ENCODE measurements at places on chromosomes 11 and 22.

DNA sequence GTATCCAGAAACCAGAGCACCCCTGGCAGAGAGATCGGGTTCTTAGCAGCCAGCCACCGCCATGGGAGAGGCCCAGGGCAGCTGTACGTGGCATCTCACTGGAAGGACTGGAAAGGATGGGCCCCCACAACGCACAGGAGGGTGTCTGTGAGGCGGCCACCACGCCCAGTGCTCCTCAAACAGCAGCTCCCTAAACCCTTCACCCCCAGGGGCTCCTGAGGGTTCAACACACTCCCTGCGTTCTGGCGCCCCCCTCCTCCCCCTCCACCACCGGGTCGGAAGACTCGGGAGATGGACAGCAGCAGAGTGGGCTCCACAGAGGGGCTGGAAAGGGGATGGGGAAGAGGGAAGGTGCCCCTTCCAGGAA lies 1.1 kb downstream of the MAPK12 start:
- DNase-seq = no peak

- DNase-seq = no peak
Observed at GRCh38 chr22:35928285-35928798, 100.3 kb downstream of the RBFOX2 start.

- DNase-seq = no peak
Observed at GRCh38 chr11:64763526-64764039, 3.8 kb upstream of the PYGM start.

DNA sequence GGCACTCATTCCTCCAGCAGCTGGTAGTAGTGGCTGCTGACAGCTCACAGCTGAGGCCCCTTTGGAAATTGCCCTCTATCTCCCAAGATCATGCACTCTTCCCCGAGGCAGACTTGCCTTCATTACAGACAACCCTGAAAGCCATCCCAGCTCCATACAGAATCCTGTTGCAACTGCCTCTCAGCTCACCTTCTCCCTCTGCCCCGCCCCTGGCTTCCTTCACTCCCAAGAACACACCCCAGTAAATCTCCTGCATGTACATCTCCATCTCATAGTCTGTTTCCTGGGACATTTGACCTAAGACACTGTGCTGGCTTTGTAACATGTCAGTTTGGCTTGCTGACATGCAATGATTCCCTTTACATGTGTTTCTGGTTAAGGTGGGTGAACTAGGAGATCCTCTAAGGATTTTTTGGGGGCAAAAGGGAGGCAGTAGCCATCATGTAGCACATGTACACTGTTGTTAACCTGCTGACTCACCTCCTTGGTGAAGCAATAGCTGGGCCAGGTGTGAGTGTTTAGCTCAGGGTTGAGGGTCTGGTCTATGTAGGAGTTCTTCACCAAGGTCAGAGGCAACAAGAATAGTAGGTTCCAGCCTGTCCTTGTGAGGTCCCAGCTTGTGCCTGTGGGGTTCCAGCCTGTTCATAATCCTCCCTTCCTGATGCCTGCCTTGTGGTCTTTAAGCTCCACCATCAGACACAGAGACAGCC lies 179.6 kb downstream of the CSNK2A3 start:
- DNase-seq = no peak

- no peak for DNase-seq
Observed at GRCh38 chr11:7449841-7450214, 35.5 kb upstream of the OLFML1 start.

DNA sequence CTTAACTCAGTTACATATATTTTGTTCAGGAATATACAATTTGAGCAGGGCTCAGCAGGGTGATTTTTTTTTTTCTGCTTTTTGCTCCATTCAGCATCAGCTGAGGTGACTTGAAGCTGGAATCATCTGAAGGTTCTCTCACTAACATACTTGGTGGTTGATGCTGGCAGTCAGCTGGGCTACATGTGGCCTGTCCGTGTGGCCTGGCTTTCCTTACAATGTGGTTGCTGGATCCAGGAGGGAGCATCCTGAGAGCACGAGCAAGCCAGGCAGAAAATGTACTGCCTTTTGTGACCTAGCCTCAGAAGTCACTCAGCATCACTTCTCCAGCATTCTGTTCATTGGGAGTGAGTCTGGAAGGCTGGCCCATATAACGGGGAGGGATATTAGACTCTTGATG lies 151.6 kb upstream of the E2F8 start:
- DNase-seq = no peak

DNA sequence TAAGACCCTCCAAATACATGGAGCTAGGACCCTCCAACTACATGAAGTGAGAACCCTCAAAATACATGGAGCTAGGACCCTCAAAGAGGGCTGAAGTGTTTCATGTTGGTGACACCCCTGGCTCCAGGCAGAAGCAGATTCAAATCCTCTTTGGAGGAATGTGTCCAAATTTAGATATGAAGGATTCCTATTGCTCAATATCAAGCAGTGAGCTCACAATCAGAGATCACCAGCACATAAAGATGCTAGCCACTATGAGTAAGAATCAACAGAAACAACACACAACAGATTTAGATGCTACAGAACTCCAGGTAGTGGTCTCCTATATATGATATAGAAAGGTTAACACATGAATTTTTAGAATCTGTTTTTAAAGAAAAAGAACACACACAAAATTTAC lies 11.2 kb upstream of the RAB3IL1 start:
- DNase-seq = no peak

DNA sequence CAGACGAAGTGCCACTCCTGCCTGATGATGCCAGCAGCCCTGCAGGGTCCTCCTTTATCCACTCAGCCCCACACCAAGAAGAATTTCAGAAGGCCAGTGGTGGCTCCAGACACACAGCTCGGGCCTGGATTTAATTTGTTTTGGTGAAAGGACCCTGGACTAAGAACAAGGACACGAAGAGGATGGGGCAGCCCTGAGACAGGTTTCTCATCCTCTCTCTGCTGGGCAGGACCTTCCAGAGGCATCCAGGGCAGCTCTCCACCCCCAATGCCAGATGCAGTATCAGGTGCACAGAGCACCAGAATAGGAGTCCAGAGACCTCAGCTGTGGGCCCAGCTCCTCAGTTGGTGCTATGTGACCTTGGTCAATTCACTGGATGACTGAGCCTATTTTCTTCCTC lies 72.0 kb downstream of the TRIM29 start:
- DNase-seq = no peak

- no peak for DNase-seq
Observed at GRCh38 chr11:11512090-11512489, 109.7 kb downstream of the GALNT18 start.

DNA sequence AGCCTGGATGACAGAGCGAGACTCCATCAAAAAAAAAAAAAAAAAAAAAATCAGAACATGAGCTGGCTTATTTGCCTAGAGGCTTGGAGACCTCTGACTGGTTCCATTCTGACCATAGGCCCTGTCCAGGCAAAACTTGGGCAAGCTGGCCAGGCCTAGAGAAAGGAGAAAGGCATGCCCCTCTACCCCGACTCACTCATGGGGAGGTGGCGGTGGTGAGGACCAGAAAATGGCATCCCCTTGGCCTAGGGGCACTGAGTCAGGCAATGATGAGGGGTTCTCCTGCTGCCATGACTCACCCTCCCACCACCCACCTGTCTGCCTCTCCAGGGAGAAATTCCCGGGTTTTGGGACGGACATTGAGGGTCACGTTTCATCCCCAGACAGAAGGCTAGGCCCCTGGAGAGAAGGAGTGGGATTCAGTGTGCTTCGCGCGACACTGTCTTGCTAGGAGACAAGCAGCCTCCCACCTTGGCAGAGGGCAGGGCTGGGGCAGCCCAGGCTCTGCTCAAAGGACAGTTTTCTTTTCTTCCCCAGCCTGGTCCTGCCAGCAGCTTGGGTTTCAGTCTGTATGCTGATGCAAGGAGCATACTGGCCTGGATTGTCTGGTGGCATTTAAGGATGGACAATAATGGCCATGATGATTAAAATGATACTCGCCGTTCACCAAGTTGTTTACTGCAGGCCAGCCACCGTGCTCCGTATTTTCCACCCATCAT lies 17.2 kb downstream of the TOB2 start:
- no peak for DNase-seq

DNA sequence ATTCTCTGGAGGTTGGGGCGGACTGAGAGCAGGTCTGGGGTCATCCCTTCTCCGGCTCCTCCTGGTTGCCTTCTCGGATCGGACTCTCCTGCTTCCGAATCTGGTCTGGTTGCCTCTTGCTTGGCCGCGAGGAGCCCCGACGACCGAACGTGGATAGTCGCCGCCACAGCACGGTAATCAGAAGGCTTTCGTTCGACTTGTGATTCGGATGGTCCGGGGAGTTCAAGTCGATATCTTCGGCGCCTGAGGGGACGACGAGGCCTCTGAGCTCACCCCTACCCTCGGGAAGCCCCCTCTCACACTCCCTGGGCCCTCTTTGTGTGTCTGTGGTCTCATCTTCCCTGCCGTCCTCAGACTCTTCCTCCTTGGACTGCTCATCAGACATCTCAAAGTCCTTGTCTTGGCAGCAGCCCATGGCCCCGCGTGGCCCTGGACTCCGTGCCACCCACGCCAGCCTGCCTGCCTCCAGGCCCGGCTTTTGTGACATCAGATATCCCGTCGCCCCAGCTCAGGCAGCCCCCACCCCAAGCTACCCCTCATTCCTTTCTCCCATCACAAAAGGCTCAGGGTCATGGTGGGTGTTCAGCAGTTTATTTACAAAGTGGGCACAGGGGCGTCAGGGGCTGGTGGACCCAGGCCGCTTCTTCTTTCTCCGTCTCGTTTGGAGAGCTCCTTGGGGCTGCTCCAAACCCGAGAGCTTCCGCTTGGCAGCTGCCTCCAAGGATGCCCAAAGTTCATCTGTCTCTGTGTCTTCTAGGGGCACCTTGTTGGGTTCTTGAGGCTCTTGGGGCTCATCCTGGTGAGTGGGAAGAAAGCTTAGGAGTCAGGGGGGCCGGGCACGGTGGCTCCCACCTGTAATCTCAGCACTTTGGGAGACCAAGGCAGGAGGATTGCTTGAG lies at the start of gene TEX54:
Gene TEX54, minus strand, starts transcription at position 506 of the 899 bp plus-strand sequence.
- no peak for DNase-seq

DNA sequence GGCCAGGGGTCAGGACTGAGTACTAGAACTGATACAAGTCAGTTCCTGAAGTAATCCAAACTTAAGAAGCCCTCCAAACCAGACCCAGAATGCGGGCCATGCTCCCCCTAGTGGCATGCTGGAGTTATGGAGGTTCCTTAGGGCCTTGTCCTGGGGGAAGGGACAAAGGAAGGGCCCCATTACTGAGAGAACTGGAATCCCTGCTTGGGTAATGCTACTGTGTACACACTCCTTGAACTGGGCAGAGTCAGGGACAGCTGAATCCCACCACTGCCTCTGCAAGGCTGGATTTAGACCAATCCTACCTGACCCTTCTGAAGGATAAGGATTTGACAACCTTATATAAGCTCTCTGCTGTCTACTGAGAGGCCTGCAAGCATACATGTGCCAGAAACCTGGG lies 97.3 kb upstream of the AKIP1 start:
- DNase-seq = peak; percentile 14

DNA sequence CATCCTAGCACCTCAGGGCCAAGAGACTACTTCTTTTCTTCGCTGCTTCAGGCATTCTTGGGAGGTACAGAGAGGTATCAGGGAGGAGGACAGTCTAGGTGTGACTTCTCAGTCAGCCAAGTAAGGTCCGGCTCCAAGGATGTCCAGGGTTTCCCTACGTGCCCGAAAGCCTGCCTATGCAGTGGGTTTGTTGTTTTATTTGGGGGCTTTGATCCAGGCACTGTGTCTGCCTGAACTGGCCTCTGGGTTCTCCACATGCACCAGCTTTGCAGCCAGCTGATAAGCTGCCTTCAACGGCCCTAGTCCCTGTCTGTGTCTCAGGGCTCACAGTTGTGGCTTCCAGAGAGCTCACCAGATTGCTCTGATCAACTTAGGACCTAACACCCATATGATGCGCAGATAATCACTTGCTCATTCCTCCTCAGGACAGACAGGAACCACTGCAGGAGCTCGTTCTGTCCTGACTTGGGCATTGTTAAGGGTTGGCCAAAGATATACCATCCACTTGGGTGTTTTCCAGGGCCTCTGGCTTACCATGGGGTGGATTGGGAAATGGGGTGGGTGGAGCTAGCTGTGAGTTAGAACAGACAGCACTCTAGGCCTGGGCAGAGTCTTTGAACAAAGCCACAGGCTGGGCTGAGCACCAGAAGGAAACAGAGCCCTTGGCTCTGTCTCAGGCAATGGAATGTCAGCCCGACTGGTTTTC lies 45.5 kb upstream of the CRYBB3 start:
- no peak for DNase-seq

DNA sequence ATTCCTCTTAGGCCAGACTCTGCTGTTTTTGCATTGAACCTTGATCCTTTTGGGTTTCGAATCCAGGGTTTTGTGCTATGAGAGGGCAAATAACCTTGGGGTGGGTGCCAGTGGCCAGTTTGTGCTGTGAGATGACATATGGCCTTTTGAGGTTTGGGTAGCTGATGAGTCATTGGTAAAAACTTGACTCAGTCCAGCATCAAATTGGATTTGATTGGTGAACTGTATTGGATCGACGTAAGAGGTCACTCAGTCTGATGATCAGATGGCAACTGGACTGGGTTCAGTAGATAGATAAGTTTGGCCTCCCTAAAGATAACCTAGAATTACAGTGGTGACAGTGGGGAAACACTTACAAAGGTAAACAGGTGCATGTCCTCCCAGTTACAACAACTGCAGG lies 41.0 kb upstream of the XKR3 start:
- DNase-seq = no peak

- no peak for DNase-seq
Observed at GRCh38 chr11:97163631-97164191, 773.9 kb downstream of the JRKL start.

DNA sequence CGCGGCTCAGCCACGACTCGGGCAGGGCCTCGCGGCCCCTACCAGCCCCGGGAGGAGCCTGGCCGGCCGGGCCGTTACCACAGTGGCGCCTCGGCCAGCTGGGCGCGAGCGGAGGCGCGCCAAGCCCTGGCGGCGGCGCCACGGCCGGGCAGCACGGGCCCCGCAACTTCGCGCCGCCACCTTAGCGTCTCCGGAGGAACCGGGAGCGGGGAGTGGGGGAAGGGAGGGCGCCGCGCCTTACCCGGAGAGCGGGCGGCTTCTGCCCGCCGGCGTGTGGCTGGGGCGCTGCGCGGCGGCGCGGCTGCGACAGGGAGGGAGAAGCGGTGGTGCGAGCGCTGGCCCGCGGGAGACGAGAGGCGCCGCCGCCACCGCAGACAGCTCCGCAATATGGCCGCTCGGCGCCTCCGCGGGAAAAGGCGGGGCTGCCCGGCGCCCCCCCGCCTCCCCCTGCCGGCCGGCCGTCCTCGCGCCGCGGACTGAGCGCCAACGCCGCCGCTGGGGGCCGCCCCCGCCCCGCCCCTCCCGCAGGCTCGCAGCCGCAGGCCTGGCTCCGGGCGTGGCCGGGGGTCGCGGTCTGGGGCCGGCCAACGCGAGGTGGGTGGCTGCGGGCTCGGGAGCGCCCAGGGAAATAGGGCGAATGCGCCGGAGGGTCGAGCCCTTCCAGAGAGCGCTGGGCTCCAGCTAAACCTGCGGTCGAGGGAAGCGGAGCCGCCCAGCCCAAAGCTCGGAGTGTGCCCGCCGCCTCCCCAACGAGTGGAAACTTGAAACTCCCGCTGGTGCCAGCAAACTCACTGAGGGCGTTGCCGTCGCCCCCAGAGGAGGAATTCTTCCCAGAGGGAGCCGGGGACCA lies at the start of gene RDX:
Gene RDX, minus strand, starts transcription at position 389 of the 850 bp plus-strand sequence. CDS start 16,922 bp downstream, outside the sequence.
- DNase-seq = peak; percentile 49

- no peak for DNase-seq
Observed at GRCh38 chr11:96267001-96267495, 75.9 kb downstream of the MAML2 start.

- DNase-seq = no peak
Observed at GRCh38 chr22:46931414-46931813, 169.0 kb downstream of the TBC1D22A start.
